ENCODE measurements at places on chromosomes 5 and 9.

GRCh38 chr9:120608421-120608820 lies 28.5 kb upstream of the CDK5RAP2 start:
- no peak for DNase-seq

- DNase-seq, result no peak
Measured at GRCh38 chr5:154749491-154749890, 5.7 kb upstream of the LARP1 start.

- no peak for DNase-seq
Measured at GRCh38 chr5:148452499-148453193, 68.9 kb downstream of the FBXO38 start.

DNA sequence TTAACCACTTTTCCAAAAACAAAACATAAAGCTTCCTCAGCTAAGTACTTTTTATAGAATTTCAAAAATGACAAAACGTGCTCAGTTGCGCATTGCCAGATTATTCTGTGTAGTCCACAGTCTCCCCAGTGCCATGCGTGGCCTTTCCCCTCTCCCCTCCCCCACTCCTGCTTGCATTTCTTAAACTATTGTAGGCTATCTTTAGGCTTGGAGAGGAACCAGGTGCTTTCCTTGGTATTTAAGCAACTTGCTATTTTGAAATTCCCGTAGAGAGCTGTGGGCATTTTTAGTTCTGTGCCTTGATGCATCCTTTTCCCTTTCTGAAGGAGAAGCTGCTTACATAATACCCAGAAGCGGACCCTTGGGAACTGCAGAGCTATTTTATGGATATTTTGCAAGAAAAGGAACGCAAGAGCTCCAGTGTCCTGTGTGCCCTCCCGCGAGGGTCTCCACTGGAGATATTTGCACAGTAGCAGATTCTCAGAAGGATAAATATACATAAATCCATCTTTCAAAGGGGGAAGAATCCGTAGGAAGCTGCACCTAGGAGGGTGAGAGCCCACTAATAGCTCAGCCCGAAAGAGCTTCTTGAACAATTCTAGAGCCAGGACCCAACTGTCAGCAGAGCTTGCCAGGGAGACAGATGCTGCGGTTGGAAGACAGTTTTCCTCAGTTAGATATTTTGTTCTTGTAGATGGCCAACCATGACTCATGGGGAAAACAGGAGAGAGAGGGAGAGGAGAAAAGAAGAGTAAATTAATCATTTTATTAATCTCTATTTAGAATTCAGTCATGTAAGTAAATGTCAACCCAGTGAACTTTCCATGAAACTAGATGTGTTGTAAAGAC lies 1298.3 kb upstream of the WWC1 start:
- DNase-seq, result no peak

- no peak for DNase-seq
Measured at GRCh38 chr5:55521881-55522280, 12.9 kb downstream of the PLPP1 start.

DNA sequence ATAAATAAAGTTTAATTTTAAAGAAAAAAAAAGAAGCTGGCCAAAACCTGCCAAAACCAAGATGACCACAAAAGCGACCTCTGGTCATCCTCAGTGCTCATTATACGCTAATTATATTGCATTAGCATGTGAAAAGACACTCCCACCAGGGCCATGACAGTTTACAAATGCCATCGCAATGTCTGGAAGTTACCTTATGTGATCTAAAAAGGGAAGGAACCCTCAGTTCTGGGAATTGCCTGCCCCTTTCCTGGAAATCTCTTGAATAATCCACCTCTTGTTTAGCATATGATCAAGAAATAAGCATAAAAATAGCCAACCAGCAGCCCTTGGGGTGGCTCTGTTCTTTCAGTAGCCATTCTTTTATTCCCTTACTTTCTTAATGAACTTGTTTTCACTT lies 178.3 kb upstream of the MAP1B start:
- no peak for DNase-seq

GRCh38 chr5:72108202-72109061 lies 1.2 kb downstream of the MAP1B start:
- DNase-seq, result peak; percentile 61

DNA sequence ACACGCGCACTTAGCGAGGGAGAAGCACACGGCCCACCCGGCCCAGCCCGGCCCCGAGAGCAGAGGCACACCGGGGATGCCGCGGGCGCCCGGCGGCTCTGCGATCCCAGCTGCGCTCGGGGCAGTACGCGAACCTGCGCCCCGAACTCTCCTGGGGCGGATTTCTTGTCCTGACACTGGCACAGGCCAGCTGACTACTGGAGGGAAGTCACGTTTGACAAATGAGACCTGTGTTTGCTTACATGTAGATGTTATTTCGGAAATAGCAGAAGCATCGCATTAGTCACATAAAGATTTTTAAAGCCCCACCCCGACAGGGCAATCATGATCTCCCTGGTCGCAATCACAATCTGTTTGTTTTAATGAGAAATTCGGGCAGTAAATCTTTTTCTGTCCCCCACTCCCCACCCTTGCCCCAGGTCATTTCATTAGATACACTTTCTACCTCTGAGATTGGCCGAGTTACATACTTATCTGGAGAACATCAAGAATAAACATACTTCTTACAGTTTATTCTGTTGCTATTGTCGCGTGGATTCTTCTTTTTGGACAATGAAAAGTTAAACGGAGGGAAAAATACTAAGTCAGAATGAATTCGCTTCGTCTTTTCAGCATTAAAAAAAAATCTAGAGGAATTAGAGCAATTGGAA lies 518.9 kb downstream of the CTNND2 start:
- no peak for DNase-seq

- DNase-seq, result no peak
Measured at GRCh38 chr9:125747765-125748445, 732 bp downstream of the PBX3 start.

DNA sequence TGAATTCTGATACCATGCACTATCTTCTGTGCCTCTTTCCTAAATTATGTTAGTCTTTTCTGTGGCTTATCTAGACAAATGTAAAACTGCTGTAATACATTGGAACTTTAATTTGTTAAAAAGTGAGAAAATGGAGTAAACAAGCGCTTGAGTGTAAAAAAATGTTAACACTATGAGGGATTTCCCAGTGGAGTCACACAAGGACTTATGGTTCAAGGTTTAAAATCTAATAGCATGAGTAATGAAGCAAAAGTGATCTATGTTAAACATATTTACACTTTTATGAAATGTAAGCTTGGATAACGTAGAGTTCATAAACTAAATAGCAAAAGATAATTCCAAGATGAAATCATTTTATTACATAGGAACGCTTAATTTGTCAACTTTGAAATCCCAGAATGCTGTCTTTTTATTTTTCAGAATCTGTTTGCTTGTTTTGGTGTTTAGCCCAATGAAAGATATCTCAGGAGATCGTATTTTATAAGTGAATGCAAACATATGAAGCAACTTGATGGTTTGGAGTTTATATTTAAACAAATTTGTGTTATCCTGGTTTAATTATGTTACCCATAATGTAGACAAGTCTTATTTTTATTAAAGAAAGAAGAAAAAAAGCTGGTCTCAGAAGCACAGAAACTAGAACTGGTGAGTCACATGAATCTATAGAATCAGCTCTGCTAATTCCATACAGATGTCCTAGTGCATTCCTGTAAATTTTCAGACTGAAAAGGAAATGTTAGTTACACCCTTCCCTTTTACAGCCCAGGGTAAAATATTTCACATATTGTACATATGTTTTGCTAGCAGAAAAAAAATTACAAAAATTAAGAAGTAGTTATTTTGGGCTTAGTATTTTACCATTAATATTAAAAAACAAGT lies 34.2 kb upstream of the FBN2 start:
- DNase-seq, result no peak

DNA sequence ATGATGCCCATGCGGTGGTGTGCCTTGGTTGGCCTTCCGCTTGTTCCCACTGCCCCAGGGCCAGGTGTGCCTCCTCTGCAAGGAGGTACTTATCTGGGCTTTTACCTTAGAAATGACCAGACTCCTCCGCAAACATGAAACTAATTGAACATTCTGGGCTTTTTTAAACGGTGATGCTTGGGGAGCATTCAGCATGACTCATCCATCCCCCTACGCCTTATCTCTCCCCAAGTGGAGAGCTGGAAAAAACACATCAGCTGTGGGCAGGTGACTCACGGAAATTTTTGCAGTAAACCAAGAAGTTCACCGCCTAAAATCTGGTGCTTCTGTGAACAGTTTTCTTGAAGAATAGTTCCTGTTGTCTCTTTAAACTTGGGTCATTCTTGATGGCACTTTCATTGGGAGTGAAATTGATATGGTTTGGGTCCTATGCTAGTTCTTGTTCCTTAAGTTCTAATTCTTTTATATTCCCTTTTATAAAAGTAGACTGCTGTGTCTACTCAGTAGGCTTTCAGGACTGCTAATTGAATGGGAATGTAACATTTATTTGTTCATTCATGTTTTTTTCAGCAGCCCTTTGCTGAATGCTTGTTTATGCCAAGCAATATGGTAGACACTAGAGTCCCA lies 39.6 kb downstream of the SFXN1 start:
- DNase-seq, result no peak

All from NCI-H1092 (cell line).